NCI-H345 (cell line): ENCODE measurements at places on chromosomes 5 and 9.

GRCh38 chr9:5819174-5819573, 13.7 kb downstream of the ERMP1 start:
- no peak for DNase-seq

DNA sequence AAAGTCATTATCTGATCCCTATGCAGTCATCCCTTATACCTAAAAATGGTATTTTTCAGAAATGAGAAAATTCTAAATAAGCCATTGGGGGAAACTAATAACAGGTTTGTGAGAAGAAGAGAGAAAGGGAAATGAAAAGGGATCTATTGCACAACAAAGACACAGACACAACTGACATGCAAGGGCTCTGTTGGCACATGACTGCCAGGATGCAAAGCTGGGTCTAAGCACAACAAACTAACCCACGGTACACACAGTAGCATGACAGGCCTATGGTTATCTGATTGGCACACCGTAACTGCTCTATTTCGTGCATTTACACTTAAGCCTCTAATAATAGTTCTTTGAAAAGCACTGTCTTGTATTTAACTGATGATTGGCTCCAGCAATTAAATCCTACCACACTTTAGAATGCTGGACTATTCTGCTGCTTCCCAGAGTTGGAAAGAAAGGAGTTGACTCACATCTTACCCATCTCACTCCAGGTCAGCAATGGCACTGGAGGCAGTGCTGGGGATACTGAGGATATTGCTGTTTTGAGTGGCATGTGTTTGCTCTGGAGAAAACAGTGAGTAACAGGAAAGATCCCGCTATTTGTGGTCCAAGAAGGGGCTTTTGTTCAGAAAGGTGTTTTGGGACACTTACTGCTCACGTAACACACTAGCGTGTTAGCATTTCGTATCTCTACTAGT, 328.3 kb downstream of the GLIS3 start:
- no peak for DNase-seq

DNA sequence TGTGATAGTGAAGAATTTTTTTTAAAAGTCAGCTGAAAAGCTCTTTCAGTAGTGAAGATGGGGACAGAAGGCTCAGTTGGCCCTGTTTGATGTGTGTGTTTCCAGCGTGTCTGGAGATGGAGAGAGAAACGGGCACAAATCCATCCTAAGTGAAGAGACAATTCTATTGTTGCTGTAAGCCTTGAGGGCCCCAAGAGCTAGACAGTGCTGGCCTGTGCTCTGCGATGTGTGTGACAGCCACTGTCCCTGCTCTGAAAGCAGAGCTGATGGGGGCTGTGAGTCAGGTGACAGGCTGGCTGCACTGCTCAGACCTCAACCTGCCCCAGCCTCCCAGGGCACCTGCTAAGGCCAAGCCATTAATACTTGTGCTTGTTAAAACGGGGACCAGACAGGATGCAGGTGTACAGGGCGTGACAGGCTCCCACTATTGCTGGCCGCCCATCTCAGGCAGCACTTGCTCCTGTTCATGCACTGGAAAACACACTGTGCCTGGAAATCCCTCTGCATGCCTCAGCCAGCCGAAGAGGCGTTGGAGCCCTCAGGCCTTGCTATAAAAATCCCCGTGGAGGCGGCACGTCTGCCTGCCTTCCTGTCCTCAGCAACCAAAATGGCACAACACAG, 44.6 kb upstream of the SEMA4D start:
- no peak for DNase-seq

DNA sequence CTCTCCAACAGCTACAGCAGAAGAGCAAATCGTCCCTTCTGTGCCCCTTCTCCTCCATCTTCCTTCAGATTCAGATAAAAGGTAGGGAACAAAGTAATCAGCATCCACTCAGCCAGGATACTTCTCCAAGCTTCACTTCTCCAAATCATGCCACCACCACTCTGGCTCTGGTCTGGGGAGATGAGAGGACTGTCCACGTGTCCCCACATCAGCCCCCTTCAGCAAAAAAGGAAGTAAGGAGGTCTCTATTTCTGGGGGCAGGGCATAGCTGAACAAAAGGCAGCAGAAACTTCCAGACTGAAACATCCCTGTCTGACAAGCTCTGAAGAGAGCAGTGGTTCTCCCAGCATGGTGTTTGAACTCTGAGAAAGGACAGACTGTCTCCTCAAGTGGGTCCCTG, 116.9 kb downstream of the C5orf15 start:
- no peak for DNase-seq

GRCh38 chr5:102823441-102823874, 68.4 kb downstream of the PAM start:
- DNase-seq: no peak

- DNase-seq: no peak
Observed at GRCh38 chr9:111890334-111890733, 6.3 kb upstream of the UGCG start.

DNA sequence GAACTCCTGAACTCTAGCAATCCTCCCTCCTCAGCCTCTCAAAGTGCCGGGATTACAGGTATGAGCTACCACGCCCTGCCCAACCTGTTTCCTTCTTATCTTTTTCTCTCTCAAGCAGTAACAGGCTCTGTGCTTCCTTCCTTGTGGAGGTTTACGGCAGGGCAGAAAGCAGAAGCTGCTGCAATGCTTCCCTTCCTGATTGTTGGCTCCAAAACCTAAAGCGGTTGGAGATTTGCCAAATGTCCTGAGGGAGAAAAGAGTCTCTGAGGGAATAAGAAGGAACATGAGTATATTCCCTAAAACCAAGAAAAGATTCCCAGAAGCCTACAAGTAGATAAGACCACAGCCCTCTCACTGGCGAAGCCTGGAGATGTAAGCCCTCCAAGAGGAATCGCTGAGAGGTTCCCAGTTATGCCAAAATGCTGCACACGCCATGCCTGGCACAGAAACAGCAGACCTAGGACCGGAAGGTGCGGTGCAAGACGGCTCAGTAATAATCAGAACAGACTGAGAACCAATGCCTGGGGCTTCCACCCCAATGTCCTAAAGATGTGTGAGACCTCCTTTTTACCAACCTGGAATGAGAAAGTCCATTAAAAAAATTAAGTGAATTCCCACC, 73.2 kb downstream of the APTX start:
- no peak for DNase-seq

GRCh38 chr5:160493806-160494338, 72.2 kb downstream of the PTTG1 start:
- no peak for DNase-seq

GRCh38 chr5:101362067-101362466, 459.0 kb upstream of the ST8SIA4 start:
- DNase-seq: no peak

DNA sequence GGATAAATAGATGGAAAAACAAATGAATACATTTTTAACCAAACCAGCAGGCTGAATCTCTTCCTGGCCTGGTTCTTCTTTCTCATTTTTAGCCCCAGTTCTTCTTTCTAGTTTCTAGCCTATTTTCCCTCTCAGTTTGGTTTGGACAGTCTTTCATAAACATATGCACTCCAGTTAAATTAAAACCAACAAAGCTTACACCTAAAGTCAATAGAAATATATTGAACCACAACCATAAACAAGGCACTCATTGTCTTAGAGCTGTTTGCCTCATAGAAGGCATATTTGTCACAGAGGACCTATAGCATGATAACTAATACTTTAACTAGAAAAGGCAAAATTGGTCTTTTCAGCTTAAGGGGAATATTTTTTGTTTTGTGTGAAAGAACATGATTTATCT, 638.3 kb downstream of the NR2F1-AS1 start:
- no peak for DNase-seq

DNA sequence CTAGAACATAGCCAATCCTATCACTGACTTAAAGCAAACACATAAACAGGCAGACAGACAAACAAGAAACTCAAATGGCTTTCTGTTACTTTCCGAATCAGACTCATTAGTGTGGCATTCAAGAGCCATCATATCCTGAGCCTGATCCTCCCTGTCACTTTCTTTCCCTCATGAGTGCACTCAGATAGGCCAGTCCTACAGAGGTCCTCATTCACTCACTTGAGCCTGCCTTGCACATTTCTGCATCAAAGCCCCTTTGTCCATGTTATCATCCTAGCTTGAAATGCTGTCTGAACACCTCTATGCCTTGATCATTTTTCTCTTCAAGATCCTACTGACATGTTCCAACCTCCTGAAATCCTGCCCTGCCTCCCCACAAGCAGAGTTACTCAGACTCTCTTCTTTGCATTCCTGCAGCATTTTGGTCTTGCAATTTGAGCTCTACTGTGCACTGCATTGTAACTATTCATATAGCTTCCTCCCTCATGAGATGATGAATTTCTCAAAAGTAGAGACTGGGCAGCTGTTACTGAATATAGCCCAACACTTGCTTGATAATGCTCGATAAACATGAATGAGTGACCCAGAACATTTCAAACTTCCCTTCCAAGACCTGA, 126.9 kb downstream of the PALM2AKAP2 start:
- DNase-seq: no peak

GRCh38 chr9:4180907-4181605, 118.8 kb downstream of the GLIS3 start:
- DNase-seq: no peak

- no peak for DNase-seq
Observed at GRCh38 chr5:95934207-95934804, 27.3 kb downstream of the ELL2 start.

GRCh38 chr5:166795756-166796155, 1495.7 kb upstream of the WWC1 start:
- no peak for DNase-seq

DNA sequence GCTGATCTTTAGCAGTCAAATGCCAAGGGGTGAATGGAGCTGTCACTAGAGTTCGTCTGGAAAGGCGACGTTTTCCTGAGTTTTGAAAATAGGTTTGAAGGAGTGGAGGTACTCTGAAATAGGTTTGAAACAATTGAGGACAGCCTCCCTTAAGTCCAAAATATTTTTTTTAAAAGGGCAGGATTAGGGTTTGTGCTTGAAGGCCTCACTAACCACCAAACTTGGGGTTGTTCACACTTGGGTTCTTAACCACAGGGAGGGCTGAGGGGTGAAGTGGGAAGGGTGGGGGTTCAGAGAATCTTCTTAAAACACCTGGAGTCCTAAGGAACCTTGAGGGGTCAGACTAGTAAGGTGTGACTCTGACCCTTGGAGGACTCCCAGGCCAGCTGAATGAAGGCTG, 3.5 kb upstream of the PCDH12 start:
- no peak for DNase-seq

DNA sequence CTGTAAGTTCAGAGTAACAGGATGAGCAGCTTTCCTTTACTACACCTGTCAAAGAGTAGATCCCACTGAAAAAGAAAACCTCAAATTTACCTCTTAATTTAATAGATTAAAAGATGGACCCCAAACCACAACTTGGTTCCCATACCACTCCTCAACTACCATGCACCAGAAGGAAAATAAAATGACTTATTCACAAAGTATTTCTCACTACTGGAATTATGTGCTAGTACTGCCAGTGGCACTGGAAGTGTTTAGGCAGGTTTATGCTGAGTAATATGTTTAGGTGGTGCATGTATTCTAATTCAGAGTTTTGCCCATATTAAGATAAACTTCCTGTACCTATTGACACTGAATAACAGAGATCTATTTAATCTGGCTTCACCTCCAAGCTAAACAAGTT, 6.6 kb downstream of the PLK2 start:
- no peak for DNase-seq

- no peak for DNase-seq
Observed at GRCh38 chr9:97673922-97674321, 23.2 kb downstream of the XPA start.

DNA sequence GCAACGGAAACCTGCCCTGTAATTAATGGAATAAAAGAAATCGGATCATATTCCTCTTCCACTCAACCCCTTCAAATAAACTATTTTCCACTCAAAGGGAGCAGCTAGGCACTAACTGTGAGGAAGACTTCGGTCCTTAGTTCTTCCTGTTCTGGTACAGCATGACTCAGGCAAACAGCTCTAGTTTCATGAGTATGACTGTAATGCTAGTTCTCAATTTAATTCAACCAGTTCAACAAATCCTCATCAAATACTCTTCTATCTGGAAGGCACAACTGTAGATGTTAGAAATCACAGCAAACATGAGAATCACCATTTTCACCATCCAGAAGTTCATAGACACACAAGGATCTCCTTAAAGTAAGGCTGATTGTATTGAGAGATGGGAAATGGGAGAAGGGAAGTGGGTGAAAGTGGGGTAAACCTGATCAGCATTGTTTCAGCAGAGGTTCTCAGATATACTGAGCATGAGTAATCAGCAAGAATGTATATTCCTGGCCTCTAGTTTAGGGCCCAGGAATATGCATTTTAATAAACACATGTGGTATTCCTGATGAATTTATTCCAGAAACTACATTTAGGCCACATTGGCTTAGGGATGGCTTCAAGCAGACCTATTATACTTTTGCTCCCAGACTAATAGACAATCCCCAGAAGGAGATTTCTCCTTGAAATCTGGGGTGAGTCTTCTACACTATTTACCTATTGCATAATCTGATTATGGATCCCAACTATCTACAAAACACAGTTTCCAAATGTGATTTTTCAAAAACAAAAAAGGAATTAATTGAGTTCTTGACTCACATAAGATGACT, 141.1 kb upstream of the SLC12A2 start:
- DNase-seq: no peak

DNA sequence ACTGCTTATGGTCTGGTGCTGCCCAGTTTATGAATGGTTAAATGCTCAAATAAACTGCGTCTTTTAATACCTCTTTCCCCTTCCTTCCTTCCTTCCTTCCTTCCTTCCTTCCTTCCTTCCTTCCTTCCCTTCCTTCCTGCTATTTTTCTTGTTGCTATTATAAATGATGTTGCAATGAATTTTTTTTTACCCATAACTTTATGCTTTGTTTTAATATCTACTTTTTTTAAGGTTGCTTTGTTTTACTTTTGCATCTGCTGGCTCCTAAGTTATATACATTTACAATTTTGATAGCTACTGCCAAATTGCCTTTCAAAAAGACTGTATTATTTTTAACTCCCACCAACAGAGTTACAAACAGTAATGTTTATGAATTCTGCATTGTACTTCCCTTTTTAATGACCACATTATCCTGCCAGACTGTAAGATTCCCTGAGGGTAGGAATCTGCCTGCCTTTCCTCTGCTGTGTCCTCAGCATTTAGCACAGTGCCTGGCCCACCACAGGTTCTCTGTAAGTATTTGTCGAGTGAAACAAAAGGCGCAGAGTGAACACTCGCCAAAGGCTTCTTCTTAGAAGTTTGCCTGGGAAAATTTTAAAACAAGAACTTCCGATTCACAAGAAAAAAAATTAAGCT, 36.9 kb downstream of the KIF4B start:
- DNase-seq: no peak

DNA sequence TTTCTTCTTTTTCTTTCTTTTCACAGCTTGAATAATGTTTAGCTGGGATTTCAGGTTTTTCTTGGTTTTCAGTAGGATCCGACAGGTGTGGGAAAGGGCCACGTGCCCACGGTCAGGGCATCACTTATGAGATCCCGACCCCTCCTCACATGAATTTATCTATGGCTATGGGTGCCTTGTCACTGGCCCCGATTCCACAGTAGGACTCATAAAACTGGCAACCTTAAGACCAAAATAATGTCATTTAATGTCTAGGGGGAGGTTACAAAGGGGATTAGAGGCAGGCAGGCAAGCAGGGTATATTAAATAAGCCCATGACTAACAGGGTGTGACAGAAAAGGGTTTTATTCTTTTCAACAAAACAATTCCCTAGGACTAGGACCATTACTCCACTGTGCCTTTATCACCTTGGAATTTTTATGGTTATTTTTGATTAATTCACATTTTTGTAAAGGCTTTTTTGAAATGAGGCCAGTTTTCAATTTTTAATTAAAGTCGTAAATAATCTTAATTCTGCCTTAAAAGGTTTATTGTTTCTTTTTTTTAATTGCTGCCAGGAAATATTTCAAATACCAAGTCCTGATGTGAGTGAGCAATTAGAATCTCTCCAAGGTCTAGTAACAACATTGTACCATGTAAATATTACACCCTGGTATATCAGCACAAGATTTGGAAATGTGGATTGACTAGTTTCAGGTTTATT, 370.4 kb downstream of the GLIS3 start:
- no peak for DNase-seq
